Stimulated activated CD8-positive, alpha-beta memory T cell treated with anti-CD3 and anti-CD28 coated beads, Interleukin-7, amount 100 ng/mL, for 1 hour (primary cell): ENCODE measurements at places on chromosomes 4 and X.

DNA sequence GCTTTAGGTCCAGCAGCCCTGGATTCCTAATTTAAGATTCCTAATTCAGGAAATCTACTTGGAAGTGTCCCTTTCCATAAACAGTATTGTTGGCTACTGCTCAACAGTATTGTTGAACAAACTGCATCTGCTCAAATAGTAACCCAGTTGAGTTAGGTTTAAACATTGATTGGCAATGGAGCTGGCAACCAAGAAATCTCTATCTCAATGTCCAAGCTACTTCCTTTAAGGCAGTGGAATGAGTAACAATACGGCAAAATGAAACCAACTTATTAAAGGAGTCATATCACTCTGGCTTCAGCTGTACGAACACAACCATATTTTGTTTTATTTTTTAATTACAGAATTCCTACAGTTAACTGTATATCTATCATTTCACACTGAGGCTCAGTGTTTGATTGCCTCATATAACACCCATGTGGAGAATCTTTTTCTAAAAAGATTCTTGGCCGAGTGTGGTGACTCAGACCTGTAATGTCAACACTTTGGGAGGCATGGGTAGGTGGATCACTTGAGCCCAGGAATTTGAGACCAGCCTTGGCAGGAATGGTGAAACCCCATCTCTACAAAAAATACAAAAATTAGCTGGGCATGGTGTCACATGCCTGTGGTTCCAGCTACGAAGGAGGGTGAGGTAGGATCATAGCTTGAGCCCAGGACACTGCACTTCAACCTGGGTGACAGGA is 71.7 kb upstream of the IL13RA1 start:
- DNase-seq = no peak

GRCh38 chr4:147101678-147102077 is 156.0 kb upstream of the TTC29 start:
- DNase-seq = no peak

GRCh38 chr4:1300466-1301455 is 11.1 kb downstream of the MAEA start:
- DNase-seq = no peak

DNA sequence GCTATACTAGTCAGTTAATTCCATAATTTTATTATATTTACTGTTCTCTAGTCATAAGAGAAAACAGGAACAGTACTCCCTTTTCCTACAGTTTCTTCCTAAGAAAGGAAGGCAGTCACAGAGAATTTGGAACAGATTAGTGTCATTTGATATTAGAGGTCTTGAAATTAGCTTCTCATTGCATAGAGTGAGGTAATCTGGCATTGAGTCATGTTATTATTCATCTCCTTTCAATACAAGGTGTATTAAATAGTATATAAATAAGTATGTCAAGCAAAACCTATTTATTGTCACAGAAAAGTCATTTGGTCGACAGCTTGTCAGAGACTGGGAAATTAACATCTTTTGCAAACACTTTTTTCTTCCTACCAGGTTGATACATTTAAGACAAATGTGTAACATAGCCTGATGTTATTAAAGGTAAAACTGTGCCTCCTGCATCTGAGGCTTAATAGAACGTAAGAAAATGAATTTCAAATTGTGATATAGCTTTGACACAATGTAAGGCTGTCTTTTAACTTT is 753.1 kb upstream of the FRG1 start:
- no peak for DNase-seq

DNA sequence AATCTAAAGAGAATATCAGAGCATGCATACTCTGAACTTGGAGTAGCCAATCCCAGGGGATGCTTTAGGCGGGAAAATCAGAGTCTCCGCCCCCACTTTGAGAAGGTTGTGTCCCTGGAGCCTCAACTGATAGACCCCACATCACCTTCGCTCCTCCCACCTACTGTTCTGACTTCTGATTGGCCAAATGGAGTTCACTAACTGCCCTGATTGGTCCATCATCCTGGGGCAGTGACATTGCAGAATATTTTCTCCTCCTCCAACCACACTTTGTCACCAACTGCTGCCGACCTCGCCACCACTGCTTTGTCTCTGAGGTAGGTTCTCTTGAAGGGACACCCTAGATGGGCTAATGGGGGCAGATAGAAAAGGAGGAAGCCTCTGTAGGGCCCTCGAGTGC is 22.7 kb upstream of the SPACA5B start:
- DNase-seq = no peak

DNA sequence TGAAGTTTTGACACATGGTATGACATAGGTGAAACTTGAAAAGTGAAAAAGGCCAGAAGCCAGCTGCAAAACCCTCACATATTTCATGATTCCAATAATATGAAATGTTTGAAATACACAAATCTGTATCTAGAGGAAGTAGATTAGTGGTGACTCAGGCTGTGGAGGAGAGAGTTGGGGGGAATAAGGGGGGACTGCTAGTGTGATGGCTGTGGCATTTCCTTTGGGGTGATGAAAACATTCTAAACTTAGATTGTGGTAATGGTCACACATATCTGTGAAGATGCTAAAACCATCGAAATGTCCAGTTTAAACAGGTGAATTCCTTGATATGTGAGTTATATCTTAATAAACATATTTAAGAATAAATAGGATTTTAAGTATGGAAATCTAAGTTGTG is 343.5 kb upstream of the SFRP2 start:
- no peak for DNase-seq

DNA sequence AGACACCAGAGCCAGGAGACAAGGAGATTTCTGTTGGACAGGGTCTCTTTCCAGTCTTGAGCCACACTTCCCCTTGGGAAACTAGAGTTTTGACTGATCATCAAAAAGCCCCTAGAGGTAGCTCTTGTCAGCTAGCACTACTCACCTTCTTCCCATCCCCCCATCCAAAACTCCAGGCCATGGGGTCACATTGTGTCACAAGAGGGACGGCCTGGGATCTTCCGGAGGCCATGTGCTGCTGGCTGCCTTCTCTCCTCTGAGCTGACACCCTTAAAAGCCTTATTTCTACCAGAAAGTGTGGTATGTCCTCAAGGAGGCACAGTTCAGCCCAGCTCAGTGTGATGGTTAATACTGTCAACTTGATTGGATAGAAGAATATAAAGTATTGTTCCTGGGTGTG is 7.8 kb downstream of the PNMA3 start:
- DNase-seq = no peak

DNA sequence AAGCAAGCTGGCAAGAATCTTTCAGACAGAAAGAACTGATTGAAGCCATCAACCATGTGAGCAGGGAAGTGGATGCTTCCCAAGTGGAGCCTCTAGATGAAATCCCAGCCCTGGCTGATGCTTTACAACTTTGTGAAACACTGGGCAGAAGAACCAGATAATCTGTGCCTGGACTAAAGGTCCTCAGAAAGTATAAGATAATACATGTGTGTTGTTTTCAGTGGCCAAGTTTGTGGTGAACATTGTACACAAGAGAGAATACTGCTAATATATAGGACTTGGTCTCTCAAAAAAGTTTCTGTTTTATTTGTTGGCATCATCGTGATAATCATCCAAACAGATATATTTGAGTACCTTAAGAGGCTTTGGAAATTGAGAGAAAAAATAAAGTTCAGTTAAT is 1367.8 kb upstream of the IGFBP7 start:
- DNase-seq = no peak

GRCh38 chr4:72275381-72275780 is 243.6 kb downstream of the NPFFR2 start:
- no peak for DNase-seq

- no peak for DNase-seq
These were observed 1.6 kb downstream of the KIT start for GRCh38 chr4:54659313-54659712.

DNA sequence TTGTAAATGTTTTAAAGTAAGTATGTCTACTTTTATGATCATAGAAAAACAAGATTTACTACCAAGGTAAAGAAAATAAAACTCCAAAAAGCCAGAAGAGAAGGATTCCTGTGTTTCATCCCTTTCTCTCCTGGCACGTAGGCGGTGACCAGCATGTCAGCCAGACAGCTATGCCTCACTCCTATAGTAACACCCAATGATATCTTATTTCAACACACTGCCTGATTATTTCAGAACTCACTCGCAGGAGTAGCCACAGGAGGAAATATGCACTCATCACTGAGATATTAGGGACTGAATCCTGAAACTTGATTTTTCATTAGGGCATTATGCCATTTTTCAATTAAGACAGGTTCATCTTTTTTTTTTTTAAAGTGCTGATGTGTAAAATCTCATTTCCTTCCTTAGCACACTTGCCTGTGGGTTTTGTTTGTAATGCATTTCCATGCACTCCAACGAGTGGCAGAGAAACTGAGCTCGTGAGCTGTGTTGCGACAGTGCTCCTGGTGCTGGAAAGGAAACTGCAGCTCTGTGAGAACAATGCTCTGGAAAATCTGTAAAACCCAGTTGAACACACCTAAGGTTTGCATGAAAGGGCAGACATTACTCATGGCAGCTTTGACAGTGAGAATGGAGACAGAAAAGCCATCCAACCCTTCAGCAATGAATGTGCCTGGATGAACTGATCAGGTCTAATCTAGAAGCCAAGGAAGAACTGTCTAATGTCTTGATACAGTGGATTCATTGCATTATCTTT is 18.2 kb downstream of the RAI2 start:
- DNase-seq = no peak

DNA sequence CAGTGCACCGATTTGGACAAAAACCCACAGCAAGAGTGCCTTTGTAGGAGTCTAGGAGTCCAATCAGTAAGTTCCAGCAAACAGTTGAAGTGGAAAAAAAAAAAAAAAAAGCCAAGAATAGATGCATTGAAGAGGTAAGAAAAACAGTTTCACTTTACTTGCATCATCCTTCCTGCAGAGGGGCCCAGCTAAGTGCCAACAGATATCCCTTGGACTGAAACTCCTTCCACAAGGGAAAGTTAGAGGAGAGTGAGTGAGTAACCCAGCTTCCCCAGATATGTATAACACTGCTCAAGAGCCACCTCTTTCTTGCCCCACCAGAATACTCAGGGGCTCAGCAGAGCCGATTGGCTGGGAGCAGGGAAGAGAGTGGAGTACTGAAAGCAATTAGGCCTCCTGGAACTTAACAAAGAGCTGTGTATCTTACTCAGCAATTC is 617.7 kb upstream of the SMIM31 start:
- no peak for DNase-seq

DNA sequence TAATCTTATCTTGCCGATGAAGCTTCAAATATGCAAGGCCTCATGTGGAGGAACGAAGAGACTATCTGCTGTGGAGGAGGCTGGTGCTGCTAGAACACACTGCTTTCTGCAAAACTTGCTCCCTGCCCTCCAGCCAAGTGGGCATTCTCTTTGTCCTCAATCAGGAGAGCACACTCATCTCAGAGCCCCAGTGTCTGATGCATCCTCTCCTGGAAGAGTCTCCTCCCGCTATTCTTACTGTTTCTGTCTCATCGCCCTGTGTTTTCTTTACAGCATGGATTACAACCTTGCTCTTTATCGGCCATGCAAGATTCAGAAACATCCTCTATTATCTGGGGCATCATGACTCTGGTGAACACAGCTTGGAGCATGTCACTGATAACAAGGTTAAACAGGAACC is 68.2 kb upstream of the MTNR1A start:
- no peak for DNase-seq

DNA sequence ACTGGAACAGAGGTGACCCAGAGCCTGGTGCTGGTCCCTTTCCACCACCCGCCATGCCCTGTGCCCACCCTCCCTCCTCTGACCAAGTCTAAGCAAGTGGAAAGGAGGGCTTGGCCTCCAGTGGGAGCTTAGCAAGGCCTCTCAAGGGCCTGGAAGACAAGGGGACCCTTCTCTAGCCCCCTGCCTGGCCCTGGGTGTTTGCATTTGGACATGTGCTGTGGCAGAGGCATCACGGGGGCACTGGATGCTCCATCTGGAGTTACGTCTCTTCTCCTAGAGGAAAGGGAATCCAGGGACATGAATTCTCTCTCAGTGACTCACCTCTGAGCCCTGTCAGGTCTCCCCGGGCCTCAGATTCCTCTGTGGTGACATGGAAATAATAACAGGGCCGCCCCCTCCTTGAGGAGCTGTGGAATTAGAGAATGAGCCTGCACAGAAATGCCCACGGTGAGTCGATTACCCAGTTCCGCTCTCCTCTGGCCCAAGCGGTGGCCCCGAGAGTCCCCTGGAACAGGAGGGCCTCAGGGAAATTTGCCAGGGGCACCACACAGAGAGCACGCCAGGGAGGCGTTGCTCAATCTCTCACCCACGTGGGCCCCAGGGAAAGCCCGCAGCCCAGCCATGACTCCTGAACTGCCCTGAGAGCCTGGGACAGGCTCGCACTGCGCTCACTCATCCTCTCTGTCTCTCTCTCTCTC is 189.6 kb downstream of the BCOR start:
- no peak for DNase-seq

DNA sequence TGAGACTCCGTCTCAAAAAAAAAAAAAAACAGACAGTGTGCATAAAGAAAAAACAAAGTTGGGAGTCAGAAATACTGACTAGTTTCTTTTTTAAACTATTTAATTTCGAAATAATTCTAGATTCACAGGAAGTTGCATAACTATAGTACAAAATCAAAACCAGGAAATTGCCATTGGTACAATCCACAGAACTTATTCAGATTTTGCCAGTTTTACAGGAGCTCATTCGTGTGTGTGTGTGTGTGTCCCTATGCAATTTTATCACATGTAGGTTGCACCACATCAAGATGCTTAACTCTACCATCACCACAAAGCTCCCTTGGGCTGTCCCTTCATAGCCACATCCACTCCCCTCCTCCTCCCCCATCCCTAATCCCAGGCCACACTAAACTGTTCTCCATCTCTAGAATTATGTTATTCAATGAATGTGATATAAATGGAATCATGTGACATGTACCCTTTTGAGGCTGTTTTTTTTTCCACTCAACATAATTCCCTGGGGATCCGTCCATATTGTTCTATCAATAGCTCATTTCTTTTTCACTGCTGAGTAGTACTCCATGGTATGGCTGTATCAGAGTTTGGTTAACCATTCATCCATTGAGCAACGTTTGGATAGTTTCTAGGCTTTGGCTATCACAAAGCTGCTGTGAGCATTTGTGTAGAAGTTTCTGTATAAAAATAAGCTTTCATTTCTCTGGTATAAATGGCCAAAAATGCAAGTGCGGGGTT is 16.3 kb upstream of the DDX3X start:
- no peak for DNase-seq

GRCh38 chr4:63620271-63620670 is 789.0 kb downstream of the TECRL start:
- DNase-seq = no peak

- no peak for DNase-seq
These were observed 80.9 kb upstream of the TLR3 start for GRCh38 chr4:185987961-185988627.
